Smooth muscle cell of the brain vasculature (primary cell): ENCODE measurements at places on chromosomes 4 and X.

- DNase-seq: no peak
These were observed 1779.1 kb downstream of the STIM2 start for GRCh38 chr4:28639747-28640146.

DNA sequence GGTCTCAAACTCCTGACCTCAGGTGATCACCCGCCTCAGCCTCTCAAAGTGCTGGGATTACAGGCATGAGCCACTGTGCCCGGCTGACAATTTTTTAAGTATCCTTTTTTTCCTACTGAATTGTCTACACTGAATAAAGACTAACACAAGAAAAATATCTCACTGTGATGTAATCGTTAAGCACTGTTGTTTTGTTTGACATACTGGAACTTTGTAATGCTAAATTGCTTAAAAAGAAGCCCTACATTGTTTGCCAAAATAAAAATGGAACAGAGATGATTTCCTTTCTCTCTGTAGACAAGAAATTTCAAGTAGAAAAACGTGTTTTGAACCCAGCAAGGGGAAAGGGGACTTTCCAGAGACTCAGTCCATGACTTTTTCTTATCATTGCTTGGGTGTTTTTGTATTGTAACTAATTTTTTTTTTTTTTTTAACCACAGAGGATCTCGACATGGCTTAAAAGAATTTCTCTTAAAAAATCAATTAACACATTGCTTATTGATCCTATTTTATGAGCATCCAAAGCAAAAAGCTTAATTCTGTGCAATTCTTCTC lies 74.9 kb downstream of the TMEM156 start:
- DNase-seq: no peak

DNA sequence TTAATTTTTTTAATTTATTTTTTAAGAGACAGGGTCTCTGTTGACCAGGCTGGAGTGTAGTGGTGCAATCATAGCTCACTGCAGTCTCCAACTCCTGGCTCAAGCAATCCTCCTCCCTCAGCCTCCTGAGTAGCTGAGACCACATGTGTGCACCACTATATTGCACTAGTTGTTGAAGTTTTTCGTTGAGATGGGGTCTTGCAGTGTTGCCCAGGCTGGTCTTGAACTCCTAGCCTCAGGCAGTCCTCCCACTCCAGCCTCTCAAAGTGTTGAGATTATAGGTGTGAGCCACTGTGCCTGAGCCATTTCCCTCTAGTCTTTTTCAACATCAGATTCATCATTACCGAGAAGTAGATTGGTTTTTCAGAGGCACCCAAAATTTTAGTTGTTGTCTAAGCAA lies 165.7 kb downstream of the DCLK2 start:
- DNase-seq: no peak

- no peak for DNase-seq
These were observed 18.9 kb downstream of the ZBTB33 start for GRCh38 chrX:120269373-120270035.

DNA sequence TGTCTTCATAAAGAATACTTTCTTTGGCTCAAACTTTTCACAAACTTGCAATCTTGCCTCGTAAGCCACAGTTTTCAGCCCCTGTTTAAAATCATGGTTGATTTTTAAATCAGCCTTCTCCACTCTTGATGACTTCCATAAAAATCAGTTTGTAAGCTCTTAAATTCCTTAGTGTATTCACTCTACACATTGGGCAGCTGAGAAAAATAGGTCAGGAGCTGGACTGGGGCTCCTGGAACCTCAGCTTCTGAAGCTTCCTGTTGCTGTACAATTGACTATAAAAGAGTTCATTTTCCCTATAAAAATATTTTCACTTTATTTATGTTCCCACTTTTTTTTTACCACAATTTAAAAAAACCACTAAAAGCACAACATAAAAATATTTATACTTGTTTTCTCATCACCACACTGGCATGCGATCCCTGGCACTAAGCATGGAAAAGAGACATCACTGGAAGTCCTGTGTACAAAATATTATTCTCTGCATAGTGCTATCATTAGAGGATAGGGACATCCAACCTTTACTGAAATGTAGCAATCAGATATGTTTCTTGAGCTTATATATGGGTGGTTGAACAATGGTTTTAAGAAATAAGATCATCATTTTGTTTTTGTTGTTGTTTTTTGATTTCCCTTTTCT lies 345.7 kb downstream of the FBXO8 start:
- no peak for DNase-seq

DNA sequence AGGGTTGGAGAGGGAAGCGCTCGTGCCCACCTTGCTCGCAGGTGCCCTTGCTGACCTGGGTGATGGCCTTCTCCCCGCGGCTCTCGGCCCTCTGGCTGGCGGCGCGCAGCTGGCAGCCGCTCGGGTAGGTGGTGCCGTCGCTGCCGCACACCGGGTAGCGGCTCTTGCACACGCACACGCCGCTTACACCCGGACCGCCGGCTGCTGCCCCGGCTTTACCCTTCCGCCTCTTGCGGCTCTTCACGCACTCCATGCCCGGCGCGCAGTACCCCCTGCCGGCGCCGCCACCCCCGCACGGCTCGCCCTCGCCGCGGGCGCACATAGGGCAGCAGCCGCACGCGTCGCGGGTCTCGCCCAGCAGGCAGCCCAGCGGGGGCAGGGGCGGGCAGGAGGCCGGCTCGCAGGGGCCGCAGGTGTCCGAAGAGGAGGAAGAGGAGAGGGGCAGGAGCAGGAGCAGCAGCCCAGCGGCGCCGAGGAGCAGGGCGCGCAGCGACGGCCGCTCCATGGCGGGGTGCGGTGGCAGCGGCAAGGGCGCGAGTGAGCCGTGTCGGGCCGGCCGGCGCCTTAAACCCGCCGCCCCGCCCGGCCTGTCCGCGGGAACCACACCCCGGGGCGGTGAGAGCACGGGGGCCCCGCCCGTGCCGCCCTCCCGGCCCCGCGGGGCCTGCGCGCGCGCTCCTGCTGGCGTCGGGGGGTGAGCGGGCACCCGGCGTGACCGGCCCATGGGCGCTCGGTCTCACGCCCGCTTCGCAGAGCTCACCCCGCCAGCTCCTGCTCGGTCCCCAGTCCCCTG lies at the start of gene IGFBP7:
TSS of gene IGFBP7 (minus strand) at position 539 of the 793 bp plus-strand sequence. CDS start at position 505, 34 bp downstream.
- no peak for DNase-seq

DNA sequence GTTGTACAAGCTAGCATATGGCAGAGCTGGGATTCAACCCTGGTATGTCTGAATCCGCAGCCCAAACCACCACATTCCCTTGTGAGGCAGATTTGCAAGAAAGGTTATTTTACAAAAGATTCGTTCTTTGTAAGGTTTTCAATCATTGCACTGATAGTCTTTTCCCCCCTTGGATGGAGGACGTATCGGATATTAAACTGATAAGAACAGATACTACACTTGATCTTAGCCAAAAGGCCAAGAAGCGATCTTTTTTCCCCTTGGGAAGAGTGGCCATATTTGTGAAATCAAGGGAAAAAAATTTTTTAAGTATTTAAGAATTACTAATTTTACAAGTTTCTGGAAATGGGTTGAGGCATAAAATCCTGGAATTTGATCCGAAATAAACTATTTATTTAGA lies 34.4 kb upstream of the MSMO1 start:
- no peak for DNase-seq

DNA sequence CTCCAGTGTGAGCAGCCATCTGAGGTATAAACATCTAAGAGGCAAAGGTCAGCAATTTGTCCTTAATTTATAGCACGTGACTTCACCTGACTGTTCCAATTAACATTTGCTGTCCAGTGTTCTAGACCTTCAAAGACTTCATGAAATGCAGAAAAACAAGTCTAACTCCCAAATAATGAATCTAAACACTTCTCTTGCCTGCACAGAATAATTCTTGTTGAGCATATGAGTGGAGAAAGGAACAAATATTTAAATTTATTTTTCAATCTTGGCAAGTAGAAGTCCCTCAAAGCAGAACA lies 12.0 kb downstream of the RFC1 start:
- no peak for DNase-seq

- no peak for DNase-seq
These were observed 3.1 kb upstream of the FGF16 start for GRCh38 chrX:77444075-77444474.

GRCh38 chr4:85476381-85476780 lies 1.4 kb downstream of the ARHGAP24 start:
- DNase-seq: no peak

- no peak for DNase-seq
These were observed 204.8 kb downstream of the CFAP299 start for GRCh38 chr4:80540349-80540748.

DNA sequence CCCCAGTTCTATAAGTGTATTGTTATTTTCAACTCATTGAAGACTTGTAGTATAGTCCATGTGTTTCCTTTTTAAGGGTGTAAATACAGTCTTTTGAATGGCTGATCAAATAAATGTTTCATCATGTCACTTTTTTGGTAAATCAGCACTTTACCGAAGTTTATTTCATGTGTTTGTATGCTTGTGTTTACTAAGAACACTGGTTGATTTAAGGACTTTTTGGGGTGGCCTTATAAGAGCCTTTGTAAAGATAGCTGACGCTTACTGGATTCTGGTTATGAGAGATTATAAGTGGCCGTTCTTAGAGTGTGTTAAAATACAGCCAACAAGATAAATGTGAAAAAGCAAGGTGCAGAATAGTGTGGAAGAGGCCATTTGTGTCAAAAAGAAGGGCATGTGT lies 2.6 kb downstream of the UBE2K start:
- DNase-seq: no peak

DNA sequence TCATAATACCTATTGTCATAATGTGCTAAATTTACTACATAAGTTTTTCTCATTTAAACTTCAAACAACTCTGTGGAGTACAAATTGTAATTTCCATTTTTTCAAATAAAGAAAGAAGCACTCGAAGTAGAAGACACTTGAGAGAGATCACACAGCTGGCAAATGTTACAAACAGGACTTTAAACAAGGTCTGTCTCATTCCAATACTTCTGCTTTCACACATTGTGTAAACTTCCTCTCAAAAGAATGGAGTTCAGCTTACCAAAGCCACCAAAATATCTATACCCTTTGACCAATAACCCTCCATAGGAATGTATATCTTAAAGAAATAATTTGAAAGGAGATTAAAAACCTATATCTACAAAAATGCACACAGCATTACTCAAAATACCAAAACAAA lies 88.3 kb downstream of the OPHN1 start:
- DNase-seq: no peak

GRCh38 chrX:11967986-11968869 lies 170.0 kb upstream of the FRMPD4 start:
- DNase-seq: no peak

DNA sequence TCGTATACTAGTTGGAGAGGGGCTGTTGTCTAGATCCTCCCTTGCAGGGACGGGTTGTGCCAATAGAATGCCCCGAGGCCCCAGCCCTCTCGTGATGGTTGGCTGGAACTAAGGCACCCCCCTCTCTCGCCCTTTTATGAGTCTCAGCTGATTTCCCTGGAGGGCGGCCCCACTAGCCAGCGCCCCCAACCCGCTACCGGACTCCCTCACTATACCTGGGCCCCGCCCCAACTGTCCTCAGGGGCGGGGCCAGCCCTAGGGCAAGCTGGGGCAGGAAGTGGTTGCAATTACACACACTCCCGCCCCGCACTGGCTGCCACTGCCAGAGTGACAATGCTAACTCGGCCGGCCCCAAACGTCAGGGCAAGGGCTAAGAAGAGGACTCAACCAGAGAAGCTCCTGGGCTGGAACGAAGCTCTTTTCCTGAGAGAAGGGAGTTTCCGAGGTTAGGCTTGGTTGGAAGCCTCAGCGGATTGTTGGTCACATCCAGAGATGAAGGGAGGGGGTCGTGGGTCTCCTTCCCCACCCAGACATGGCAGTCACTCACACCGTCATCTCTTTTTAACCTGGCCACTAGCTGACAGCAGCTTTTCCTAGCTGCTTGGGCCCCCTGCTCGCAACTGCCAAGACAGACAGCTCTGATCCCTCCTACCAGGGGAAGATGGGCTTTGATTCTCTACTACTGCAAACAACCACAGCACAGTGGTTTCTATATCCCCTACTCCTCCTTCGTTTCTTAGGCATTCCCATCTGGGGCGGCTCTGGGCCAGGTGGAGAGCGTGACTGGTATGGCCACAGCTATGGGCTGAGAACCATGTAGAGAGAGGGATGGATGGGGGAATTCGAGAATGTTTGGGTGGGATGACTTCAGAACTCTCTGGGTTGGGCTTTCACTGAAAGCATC lies 21.0 kb upstream of the BCORL1 start:
- DNase-seq: no peak

- DNase-seq: no peak
These were observed 744.6 kb downstream of the RPA4 start for GRCh38 chrX:97628326-97628725.

GRCh38 chr4:80204433-80205011 lies 7.2 kb downstream of the PRDM8 start:
- no peak for DNase-seq

GRCh38 chr4:8540072-8540471 lies 40.1 kb upstream of the GPR78 start:
- no peak for DNase-seq

DNA sequence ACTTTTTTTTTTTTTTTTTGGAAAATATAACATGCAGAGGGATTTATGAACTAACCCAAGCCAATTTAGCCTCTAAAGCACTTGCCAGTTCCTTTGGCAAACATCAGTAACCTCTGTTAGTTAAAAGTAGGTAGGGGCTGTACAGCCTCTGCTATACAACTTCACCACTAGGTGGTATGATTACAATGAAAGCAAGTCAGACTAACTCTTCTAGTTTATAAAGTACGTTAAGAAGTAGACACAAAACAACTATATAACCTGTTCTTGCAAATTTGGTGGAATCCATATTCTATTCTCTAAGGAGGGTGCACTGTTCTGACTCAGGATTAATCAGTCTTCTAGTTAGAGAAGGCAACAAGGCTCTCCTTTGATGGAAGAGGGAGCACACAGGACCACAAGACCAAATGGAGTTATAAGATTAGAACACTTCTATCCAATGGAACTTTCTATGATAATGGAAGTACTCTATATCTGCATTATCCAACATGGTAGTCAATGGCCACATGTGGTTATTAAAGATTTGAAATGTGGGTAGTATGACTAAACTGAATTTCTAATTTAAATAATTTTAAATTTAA lies 12.8 kb downstream of the AIMP1 start:
- DNase-seq: no peak

DNA sequence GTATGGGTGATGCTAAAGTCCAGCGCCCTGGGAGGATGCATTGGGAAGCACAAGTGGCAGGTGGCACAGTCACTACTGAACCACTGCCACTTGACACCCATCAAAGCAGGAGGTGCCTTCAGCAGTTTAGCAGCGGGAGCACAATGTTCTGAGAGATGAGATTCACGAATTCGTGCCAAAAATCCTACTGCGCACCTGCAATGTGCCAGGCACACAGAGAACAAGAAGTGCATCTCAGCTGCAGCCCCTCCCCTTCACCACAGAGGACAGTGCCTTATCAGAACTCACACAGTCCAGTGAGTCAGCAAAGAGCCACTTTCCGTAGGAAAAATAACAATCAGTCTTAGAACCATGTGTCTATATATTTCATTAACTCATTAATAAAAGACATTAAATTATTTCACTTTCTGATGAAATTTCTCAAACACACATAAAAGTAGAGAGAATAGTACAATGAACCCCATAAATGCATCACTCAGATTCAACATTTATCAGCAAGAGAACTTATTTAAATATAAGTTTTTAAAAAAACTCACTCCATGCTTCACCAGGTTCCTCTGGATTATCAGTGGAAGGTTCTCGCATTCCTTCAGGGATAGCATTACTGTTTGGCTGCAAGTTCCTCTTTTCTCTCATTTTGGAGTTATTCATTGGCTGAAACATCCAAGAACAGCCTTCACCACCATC lies 47.0 kb downstream of the BEND2 start:
- no peak for DNase-seq
